ENCODE measurements at places on chromosomes 1 and 21.

DNA sequence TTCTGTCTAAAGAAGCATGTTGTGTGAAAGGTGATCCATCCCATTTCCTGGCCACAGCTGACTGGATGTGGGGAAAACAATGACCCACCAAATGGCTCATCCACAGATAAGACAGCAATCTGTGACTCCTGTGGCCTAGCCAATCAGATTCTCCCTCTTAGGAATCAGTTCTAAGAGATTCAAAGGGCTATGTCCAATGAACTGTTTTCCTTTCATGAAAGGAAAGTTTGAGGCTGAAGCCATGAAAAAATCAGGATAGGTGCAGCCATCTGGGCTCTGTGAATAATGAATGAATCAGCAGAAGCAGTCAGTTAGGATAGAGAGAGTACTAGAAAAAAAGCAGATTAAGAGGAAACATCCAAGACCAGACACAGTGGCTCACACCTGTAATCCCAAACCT is 164.7 kb downstream of the NRIP1 start:
- no peak for DNase-seq

- no peak for DNase-seq
These were observed 60.0 kb upstream of the EPS8L3 start for GRCh38 chr1:109823543-109824348.

DNA sequence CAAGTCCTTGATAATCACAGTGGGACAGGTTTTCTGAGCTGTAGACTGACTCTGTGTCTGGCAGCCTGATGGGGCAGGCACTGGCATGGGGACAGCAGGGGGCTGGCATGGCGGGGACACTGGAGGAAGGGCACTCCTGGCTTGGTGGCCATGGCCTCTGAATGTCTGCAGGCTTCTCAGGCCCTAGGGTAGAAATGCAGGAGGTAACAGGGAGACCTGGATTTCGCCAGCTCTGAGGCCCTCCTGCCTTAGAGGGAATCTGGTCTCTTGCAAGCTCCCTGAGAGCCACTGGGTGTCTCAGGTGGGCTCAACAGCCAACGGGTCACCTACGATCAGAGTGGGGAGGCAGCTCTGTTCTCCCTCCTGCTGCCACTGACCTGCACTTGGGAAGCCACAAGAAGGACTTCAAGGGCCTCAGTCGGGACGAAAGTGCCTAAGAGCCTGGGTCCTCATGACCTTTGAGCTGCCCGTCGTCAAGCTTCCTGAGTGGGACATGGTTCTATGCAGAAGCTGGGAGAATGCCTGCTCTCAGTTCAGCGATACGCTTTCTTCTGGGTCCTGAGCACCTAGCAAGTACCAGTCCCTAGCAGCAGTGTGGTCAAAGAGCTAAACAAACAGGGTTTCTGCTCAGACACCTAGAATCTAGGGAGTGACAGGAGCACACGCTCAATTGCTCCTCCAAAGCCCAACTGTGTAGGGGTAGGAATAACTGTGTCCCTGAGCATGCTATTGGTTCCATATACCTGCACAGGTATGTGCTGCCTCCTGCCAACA is 569.0 kb downstream of the PTPRU start:
- DNase-seq: no peak

DNA sequence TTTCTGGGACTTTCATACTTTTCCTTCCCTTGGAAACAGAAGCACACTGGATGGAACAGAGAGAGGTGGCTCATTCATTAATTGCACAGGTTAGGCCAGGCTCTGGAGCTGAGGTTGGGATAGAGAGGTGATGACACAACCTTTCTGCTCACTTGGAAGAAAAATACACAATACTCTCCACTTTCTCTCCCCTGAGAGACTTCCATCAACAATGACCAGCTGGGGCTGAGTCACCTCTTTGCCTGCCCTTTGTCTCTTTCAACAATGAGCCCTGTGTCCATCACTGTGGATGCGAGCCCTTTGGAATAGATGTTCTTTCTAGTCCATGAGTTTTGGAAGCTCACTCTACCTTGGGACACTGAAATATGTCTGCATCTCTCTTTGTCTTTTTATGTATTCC is 43.1 kb downstream of the ATP2B4 start:
- no peak for DNase-seq

Measured in C1 segment of cervical spinal cord (tissue), 14 donors.